ENCODE measurements at places on chromosomes 2 and 18.

- DNase-seq = no peak
Measured at GRCh38 chr2:58708565-58708964, 467.4 kb upstream of the FANCL start.

- no peak for DNase-seq
Measured at GRCh38 chr2:197092431-197092830, 165.9 kb upstream of the PGAP1 start.

DNA sequence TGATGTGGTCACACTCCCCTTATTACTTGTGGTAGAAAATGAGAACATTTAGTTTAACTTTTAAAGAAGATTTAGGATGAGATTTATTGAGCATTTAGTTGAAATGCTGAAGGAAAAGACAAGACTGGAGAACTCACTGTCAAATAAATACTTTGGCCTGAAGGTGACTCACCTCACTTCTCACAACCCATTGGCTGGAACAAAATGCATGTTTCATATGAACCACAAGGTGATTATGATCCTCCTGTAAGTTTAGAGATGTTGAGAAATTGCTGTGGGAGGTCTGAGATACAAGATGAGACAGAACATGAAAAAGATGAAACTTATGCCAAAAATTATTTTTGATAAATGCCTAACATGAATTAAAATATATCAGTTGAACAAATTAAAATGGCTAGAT is 1004.5 kb downstream of the SOCS6 start:
- DNase-seq = no peak

GRCh38 chr2:210302326-210302725 is 12.6 kb downstream of the MYL1 start:
- no peak for DNase-seq

DNA sequence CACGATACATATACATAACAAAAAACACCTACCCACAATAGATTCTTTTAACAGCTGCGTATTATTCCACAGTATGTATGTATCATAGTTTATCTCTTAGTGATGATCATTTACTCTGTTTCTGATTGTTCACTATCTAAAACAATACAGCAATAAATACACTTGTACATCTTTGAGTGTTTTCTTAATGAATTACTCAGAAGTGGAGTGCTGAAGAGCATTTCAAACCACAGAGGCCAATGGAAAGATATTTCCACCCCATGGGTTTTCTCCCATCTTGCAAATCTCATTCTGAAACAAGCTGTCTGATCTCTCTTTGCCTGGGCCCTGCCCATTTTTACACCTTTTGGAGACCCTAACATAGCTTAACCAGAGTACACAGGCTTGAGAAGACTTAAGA is 113.8 kb upstream of the KLF7 start:
- DNase-seq = no peak

DNA sequence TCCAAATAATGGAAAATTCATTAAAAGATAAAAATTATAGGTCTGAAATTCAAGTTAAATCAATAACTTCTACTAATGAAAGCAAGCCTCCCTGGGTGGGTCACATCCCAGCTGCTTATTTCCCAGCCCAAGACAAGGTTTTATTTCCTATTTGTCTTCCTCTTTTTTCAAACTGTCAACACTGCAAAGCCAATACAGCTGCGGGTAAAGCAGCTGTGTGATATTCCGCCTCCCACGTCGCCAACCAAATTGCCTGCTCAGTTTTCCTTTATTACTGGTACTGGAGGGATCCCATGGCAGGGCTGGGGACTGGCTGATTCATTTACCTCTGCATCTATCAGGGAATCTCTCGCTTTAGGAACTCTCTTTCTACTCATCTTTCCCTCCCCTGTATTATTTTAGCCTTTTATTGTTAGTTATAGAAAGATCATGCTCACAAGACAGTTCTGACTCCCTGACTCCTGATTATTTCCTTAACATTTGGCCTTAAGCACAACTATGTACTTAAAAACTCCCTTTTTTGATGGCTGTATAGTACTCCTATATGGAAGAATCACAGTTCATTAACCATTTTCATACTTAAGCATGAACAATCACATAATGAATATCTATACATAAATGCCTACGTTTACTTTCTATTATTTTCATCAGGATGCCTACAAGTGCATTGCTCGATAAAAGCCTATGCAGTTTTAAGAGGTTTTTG is 253.1 kb downstream of the CDCA7 start:
- DNase-seq = no peak

DNA sequence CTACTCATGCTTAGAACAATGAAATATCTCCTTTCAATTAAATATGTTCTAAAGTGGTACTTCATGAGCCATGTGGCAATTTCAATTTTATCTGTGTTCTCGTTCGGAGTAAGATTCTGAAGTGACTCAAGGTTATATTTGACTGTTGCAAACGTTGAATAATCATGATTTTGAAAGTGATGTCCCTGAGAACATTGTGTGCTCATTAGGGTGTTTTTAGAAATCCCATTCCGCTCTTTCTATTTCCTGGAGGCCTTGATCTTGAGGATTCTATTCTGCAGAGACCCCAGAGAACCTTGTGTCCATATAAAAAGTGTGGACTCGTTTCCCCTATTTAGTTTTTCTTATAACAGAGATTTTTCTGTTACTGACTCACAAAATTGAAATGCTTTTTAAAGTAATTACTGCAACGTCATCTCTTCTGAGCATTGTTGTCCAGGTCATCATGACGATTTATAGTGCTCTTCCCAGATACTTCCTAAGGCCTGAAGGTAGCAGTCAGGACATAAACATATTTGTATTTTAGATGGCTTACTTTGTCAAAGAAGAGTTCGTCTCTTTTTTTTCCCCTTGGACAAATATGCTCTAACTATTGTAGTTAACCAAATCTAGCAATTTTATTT is 27.2 kb downstream of the IL1R2 start:
- DNase-seq = no peak

- DNase-seq = no peak
Measured at GRCh38 chr2:40680547-40680946, 228.7 kb upstream of the SLC8A1 start.

- DNase-seq = no peak
Measured at GRCh38 chr2:136134126-136134525, 16.2 kb upstream of the CXCR4 start.

DNA sequence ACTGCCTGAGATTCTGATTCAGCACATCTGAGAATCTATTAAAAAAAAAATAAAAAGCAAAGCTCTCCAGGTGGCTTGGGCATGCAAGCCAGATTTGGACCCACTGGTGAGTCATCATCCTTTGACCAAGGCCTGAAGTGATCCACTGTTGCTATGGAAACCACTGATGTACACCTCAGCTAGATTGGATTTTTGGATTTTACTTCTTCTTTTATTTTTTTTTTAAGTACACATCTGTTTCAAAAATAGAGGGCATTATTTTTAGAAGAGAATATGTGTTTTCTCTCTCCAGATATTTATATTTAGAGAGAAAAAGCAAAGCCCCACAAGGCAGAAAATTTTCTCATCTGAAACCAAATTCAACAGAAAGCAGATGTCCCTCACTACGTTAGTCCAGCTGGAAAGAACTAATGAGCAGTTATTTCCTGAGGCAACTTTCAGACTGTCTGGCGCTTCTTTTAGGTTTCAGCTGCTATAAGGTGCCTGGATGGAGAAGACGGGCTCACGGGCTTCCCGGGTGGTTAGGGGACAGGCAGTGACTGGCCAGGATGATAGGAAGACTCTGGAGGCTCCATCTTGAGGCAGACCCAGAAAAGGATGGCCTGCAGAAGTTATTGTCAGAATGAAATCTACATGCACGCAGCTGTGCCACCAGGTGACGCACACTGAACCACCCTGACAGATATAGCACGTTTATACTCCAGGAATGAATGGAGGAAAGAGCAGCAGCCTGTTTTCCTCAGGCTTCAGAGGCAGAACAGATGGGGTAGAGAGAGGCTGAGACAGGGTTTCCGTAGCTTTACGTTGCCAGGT is 50.5 kb downstream of the MRPL35 start:
- no peak for DNase-seq

DNA sequence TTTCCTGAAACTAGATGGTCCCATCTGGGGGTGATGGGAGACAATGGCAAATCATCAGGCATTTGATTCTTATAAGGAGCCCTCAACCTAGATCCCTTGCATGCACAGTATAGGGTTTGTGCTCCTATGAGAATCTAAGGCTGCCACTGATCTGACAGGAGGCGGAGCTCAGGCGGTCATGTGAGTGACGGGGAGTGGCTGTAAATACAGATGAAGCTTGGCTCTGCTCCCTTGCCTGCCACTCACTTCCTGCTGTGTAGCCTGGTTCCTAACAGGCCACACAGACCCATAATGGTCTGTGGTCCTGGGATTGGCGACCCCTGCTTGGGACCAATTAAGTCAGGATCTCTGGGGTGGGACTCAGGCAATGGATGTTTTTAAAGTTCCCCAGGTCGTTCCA is 293.4 kb downstream of the ZNF521 start:
- DNase-seq = no peak

- DNase-seq = no peak
Measured at GRCh38 chr2:97716695-97717612, 3.6 kb downstream of the ZAP70 start.

DNA sequence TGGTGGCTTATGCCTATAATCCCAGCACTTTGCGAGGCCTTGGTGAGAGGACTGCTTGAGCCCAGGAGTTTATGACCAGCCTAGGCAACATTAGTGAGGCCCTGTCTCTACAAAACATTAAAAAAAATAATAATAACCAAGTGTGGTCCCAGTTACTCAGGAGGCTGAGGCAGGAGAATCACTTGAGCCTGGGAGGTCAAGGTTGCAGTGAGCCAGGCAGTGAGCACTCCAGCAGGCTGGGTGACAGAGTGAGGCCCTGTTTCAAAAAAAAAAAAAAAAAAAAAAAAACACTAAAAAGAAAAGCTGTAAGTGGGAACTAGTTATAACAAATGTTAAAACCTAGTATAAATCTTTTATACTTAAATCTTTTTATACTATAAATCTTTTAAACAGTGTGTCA is 146.2 kb upstream of the ITGA4 start:
- no peak for DNase-seq

DNA sequence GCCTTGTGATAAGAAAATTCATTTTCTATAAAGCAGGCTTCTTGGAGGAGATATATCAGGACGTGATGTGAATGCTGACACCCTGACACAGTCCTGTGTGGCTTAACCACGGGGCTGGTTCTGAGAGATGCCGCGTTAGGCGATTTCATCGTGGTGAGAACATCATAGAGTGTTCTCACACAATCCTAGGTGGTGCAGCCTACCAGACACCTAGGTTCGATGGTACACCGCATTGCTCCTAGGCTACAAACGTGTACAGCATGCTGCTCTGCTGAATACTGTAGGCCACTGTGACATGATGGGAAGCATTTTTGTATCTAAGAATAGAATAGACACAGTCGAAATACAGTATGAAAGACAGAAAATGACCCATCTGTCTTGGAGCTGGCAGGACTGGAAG is 82.5 kb downstream of the TNFRSF11A start:
- no peak for DNase-seq

DNA sequence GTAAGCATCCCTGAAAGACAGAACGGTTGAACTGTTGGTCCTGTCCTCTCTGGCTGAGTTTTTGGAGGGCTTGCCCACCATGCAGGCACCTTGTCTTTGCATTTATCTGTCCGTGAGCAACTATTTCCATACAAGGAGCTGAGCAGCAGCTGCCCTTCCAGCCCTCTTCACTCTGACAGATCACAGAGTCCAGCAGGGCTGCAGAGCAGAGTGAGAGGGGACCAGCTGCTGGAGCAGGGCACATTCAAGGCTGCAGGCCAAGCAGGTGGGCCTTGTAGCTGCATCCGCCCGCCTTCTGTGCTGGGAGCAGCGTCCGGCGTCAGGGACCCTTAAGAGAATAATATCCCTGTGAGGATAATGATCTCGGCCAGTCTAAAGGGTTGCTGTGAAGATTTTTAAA is 9.5 kb downstream of the SMYD1 start:
- no peak for DNase-seq

- no peak for DNase-seq
Measured at GRCh38 chr2:163353551-163353950, 382.3 kb downstream of the FIGN start.

GRCh38 chr2:105231232-105231619 is 10.3 kb upstream of the GPR45 start:
- no peak for DNase-seq

GRCh38 chr2:159811232-159811631 is 13.2 kb upstream of the CD302 start:
- no peak for DNase-seq

DNA sequence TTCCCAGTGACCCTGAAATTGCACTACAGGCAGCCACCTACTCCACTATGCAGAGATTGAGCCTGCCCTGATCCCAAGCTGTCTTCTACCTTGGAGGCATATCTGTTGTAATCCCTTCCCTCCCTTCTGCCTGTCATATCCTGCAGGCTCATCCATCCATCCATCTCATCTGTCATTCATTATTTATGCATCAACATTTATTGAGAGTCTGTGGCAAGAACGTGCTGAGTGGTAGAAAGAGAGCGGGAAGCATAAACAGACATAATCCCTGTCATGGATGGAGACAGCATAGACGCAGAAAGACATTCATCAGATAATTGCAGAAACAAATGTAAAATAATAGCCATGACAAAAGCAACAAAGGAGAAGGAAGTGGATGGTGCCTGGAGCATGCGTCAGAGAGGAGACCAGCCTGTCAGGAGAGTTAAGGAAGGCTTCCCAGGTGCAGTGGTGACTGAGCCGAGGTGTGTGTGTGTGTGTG is 110.7 kb upstream of the STPG4 start:
- no peak for DNase-seq

DNA sequence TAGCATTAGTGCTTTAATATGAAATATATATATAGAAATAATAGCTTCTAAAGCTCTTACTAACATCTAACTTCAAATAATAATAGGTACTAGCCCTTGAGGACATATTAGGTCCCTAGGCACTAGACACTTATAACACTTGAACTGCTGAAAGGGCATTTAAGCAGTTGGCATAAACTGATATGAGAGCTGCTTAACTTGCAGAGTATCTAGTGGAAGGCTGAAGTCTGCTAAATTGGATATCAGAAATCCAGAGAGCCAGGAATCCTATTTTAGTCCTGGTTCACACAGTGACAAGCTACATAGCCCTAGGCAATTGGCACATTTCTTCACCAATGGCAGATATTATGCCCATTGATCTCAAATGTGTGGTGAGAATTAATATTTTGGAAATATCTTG is 326.9 kb upstream of the UBE2E3 start:
- DNase-seq = no peak

DNA sequence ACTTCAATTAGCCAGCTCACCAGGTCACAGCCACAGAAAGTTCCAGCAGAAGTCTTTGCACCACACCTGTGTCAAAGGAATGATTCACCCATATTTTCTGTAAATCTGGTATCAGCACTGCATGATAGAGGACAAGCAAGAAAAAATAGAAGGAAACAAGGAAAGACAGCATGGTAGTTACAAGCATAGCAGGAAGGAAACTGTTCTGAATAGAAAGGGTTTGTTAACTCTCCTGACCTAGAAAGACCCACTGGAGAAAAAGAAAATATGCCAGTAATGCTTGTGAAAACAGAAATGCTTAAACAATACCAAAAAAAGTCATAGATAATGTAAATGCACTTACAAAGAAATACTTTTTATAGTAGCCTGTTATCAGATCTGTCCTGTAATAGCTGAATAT is 40.8 kb downstream of the SCRN3 start:
- DNase-seq = no peak

GRCh38 chr2:222893716-222894115 is 32.9 kb downstream of the ACSL3 start:
- no peak for DNase-seq

GRCh38 chr2:202817771-202818170 is 53.8 kb downstream of the ICA1L start:
- no peak for DNase-seq

GRCh38 chr2:85269959-85270358 is 57.8 kb downstream of the TGOLN2 start:
- DNase-seq = no peak

All from activated gamma-delta T cell (primary cell).